ENCODE measurements at places on chromosomes 4 and X. TPM values are rescaled to one million over a fixed set of nuclear protein-coding genes. Genes with fewer than 3 reads are reported as not detected.

ACE2 gene
- 1.0 TPM for total RNA-seq

GRCh38 chr4:124804584-124804983, 92.1 kb upstream of the ANKRD50 start:
- no peaks in the 10 kb centered on the region for H3K4me1 ChIP-seq
- no peaks in the 10 kb centered on the region for H3K27me3 ChIP-seq
- H3K36me3 ChIP-seq: no peaks in the 10 kb centered on the region
- no peak overlapping the region for H3K4me3 ChIP-seq
- H3K27ac ChIP-seq: no peak overlapping the region

MUC7 gene
- not detected for total RNA-seq

SSX4B gene
- not detected for total RNA-seq

GRCh38 chrX:112071132-112071531, 11.4 kb downstream of the TRPC5 start:
- H3K4me1 ChIP-seq: no peaks in the 10 kb centered on the region
- no peak for DNase-seq
- H3K27me3 ChIP-seq: peaks cover 8% of the 10 kb centered on the region

CACNA1F gene
- 6.1 TPM for total RNA-seq

FAM3A gene
- total RNA-seq: 25.5 TPM

AFM gene
- total RNA-seq: not detected

DNA sequence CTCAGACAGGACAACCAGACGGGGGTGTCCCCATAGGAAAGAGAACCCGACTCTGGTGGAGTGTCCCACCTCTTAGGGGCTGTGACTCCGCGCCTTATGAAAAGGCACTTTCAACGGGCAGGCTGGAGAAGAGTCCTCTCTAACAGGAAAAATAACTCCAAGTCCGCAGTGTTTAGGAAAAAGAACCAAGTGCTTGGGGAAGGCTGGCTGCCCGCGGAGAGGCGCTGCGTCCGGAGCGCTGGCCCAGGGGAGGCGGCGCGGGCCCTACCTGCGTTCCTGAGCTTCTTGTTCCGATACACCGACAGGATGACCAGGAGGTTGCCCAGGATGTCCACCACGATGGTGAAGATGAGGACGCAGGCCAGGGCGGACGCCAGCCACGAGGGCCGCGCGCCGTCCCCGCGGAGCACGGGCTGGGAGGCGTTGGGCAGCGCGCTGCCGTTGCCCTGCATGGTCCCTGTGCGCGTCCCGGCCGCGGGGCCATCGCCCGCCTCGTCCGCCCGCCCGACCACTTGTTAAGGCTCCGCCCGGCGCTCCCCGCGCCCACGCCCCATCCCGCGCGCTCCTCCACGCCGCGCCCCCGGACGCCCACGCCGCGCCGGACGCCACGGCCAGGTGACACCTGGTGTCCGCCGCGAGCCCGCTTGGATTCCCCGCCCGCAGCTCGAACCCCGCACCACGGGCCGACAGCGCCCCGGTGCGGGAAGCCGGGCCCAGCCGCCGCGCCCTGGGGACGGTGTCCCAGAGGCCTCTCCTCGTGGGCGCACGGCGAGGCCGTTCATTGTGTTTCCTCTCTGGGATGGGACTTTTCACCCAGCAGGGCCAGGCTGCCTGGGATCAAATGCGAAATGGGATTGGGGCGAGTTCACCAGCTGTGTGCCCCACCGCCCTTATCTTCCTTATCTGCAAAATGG, at the start of gene MTNR1A:
TSS of gene MTNR1A (minus strand) at position 654 of the 914 bp plus-strand sequence. CDS start at position 452, 202 bp downstream.
- peak within 1 kb of the TSS; percentile 11 for H3K4me3 ChIP-seq
- H3K27ac ChIP-seq: no peak within 1 kb of the TSS
- no peaks in the 10 kb centered on the region for H3K36me3 ChIP-seq
- peak; percentile 48 for DNase-seq
- H3K27me3 ChIP-seq: peaks cover 20% of the 10 kb centered on the region

ESX1 gene
- not detected for total RNA-seq

Data from stomach (tissue), 19 donors.